ENCODE measurements at places on chromosomes 5 and 9.
A peak's percentile ranks its signal among the peaks of the same experiment; 100 is the strongest.

DNA sequence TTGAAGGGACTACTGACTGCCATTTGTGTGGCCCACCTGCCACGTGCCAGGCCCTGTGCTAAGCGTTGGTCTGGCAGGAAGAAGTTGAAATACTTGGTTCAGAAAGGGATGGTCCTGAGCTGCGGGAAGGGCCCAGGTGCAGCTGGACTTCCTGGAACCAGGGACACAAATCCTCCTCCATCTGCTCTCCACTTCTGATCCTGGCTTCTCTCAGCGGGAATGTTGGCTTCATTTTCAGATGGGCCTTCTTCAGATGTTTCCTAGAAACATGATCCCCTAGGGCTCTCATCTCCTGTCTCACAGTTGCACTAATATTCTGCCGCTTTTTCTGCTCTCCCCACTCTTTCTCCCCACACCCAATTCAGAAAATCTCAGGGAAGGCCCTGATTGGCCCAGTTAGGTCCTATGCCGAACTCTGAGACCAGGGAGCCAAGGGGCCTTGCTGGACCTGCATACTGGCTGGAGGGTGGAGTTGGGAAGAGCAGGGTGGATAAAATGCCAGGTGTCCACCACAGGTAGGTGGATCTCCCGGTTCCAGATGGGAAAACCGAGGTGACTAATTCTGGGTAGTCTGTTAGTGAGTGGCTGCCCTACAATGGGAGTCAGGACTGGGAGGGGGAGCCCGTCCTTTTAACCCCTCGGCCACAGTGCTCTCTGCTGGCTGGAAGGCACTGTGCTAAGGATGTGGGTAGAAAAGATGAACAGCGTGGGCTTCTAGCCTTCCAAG is 19.4 kb downstream of the PSAT1 start:
- no peak for DNase-seq

GRCh38 chr5:89628876-89629635 is 746.1 kb upstream of the MEF2C start:
- DNase-seq: no peak

GRCh38 chr5:94361832-94362796 is 256.3 kb downstream of the KIAA0825 start:
- no peak for DNase-seq

DNA sequence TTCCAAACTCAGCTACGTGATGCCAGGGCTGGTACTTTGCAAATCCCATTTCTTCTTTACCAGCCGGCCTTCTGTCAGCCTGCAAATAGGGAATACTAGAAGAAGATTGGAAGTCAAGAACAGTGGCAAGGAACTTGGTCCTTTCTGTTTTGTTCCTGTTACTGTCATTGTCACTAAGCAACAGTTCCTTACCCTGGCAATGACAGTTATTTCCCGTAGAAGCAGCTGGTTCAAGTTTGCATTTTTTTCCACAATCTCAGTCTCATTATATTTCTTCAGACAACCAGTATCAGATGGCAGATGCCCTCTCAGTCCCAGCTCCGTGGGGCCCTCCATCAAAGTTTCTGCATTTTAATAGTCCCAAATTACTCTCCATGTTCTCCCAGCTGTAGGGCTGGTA is 9.1 kb upstream of the C1QTNF2 start:
- no peak for DNase-seq

DNA sequence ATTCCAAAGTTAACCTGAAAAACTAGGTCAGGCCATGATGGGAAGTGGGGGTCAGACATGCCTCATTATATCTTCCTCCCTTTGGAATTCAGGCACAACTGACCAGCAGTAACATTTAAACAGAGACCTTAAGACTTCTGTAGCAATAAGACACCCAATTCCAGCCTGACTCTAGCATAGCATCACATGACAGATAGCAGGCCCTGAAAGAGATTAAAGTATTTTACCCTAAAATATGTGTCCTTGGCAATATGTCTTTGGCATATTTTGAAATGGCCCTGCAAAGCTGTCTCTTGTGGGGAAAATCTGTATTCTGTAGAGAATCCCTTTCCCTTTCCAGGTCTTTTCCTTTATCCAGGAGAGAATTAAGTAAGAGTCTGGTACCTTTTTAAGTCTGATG is 34.3 kb downstream of the S1PR3 start:
- DNase-seq: no peak

GRCh38 chr5:106097340-106097739 is 1573.4 kb downstream of the EFNA5 start:
- no peak for DNase-seq

- no peak for DNase-seq
Observed at GRCh38 chr9:130117376-130117775, 54.8 kb upstream of the NCS1 start.

GRCh38 chr5:172002310-172002709 is 4.1 kb downstream of the FBXW11 start:
- DNase-seq: no peak

- DNase-seq: no peak
Observed at GRCh38 chr9:79371301-79371700, 200.5 kb upstream of the TLE4 start.

DNA sequence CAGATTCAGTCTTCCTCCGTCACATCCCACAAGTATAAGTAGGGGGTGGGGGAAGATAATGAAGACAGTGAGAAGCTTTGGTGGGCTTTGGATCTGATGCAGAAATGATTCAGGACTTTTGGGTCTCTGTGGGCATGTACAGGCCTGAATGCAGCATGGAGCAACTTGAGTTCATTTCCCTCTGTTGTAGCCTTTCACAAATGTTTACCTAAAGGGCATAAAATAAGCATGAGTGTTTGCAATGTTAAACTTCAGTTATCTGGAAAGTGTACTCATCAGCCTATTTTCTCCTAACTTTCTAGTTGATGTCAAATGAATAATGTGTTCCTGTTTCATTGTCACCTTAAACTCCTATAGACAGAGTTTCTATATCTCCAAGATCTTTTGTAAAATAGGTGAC is 39.3 kb downstream of the GARNL3 start:
- DNase-seq: no peak

GRCh38 chr9:73412874-73413273 is 261.2 kb downstream of the ANXA1 start:
- DNase-seq: no peak

- DNase-seq: no peak
Observed at GRCh38 chr9:87278971-87279733, 218.5 kb upstream of the DAPK1 start.

DNA sequence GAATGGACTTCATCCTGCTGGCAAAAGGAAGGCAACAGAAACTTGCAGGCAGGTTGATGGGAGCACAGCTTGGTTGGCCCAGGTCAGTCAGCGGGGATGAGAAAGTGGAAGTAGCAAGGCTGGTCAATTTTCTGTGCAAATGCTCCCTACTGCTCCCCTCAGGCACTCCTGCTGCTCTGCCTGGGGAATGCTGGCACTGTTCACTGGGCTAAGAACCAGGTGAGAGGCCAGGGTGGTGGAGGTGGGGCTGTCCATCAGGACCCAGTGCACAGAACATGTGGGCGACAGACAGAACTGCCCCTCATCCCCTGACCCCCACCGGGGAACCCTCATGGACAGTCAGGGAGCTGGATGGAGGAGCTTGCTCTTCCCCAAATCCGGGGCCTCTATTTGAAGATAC is 593.1 kb downstream of the IRX1 start:
- DNase-seq: no peak

- DNase-seq: no peak
Observed at GRCh38 chr9:133788819-133789717, 50.9 kb upstream of the SARDH start.

GRCh38 chr9:36764364-36765076 is 191.8 kb downstream of the MELK start:
- DNase-seq: no peak

DNA sequence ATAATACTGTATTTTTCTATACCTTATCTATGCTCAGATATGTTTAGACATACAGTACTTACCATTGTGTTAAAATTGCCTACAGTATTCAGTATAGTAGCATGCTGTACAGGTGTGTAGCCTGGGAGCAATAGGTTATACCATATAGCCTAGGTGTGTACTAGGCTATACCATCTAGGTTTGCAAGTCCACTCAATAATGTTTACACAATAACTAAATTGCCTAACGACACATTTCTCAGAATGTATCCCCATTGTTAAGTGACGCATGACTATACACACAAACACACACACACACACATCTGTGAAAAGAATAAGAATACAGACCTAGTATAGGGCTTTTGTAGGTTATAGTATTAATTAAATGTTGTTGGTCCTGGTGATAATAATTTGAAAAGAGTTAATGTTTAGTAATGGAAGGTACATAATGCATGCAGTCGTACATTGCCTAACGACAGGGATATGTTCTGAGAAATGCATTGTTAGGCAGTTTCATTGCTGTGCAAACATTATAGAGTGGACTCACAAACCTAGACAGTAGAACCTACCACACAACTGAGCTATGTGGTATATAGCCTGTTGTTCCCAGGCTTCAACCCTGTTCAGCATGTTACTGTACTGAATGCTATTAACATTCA is 13.6 kb downstream of the TDRD7 start:
- no peak for DNase-seq

GRCh38 chr5:167877924-167878323 is 413.5 kb upstream of the WWC1 start:
- DNase-seq: no peak

- no peak for DNase-seq
Observed at GRCh38 chr5:143629871-143630659, 181.9 kb upstream of the HMHB1 start.

- no peak for DNase-seq
Observed at GRCh38 chr5:81167544-81167943, 65.6 kb upstream of the CKMT2 start.

DNA sequence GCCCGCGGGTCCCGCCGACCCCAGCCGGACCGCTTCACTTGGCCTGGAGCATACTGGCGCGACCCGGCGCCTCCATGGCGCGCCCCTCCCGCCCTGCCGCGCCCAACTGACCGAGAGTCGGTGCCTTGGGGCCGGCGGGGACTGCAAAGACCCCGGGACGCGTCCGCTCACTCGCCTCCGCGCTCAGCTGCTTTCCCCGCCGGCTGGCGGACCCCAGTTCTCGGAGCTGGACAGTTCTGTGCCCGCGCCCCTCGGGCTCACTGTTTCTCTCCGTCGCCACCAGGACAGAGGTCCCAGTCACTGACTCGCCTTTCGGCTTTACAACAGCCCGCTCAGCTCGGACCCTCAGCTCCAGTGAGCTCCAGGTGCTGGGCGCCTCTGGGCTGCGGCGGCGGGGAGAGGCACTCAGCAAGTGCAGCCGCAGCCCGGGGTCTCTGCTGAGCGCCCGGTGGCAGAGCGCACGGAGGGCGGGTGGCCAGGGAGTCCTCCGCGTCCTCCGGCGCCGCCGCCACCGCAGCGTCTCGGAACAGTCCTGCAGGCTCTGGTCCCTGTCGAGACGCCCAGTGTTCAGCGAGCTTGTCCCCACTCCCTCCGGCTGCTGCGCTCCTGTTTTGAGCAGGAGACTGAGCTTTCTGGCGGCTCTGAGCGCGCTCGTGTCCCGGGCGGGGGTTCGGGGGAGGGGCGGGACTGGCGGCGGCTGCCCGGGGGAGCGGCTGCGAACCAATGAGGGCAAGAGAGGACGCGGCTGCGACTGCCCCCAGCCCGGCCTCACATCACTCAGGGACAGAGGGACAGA is at the start of gene SMIM32:
Gene SMIM32 (minus strand): TSS at position 637 of the 796 bp plus-strand sequence. CDS start 638 bp downstream, outside the sequence.
- DNase-seq: no peak

DNA sequence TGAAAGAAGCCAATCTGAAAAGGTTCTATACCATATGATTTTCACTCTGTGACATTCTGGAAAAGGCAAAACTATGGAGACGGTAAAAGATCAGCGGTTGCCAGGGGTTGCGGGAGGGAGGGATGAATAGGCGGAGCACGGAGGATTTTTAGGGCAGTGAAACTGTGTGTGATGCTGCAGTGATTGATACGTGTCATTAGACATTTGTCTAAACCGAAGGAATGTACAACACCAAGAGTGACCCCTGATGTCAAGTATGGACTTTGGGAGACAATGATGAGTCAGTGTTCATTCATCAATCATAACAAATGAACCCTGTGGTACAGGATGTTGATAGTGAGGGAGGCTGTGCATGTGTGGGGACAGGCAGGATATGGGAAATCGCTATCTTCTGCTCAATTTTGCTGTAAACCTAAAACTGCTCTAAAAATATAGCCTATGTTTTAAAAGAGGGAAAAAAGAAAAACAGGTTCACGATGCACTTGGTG is 34.4 kb downstream of the ERGIC1 start:
- no peak for DNase-seq

- peak; percentile 58 for DNase-seq
Observed at GRCh38 chr5:159100025-159100781, 487 bp upstream of the EBF1 start.

DNA sequence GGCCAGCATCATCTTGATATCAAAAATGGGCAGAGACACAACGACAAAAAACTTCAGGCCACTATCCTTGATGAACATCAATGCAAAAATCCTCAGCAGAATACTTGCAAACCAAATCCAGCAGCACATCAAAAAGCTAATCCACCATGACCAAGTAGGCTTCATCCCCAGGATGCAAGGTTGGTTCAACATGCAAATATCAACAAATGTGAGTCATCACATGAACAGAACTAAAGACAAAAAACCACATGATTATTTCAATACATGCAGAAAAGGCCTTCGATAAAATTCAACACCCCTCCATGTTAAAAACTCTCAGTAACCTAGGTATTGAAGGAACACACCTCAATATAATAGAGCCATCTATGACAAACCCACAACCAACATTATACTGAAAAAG is 8.5 kb downstream of the MTREX start:
- no peak for DNase-seq

GRCh38 chr9:13033959-13034693 is 245.4 kb downstream of the MPDZ start:
- DNase-seq: no peak

DNA sequence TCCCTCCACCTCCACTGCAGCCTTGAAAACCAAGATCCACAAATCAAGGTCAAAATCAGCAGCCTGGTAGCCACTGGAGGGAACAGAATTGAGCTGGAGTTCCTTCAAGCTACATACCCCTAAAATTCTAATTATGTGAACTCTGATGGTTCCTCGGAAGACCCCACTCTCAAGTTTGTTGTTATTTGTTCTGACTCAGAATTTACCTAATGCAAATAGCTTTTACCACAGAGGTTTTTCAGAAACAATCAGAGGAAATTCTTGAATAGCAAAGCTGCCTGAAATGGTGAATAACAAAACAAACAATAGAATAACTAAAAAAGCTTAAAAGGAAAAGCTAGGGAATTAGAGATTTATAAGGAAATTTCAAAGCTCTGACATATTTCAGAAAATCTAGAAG is 220.0 kb downstream of the CDH18 start:
- no peak for DNase-seq

DNA sequence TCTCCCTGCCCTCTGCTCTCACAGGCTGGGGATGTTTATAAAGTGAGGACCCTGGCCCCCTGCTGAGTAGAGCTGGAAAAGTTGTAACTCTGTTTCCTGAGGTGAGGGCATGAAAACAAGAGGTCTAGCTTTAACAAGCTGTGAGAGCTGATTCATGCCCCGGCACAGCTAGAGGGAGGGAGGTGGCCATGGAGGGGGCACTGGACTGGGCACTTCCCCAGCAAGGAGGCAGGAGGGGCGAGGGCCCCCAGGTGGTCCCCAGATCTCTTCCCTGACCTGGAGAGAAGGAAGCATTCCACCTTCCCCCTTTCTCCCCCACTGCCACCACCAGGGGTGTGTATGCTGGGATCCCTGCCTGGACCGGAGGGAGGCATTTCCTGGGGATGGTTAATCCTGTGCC is at the start of gene MSMP:
Gene MSMP (minus strand): TSS at position 13 of the 400 bp plus-strand sequence. CDS start 147 bp downstream, outside the sequence.
- no peak for DNase-seq

- no peak for DNase-seq
Observed at GRCh38 chr5:21663082-21663481, 1190.1 kb downstream of the CDH12 start.

- DNase-seq: no peak
Observed at GRCh38 chr5:117504305-117504704, 929.7 kb upstream of the SEMA6A start.
